ENCODE measurements at places on chromosomes 6 and 20.

DNA sequence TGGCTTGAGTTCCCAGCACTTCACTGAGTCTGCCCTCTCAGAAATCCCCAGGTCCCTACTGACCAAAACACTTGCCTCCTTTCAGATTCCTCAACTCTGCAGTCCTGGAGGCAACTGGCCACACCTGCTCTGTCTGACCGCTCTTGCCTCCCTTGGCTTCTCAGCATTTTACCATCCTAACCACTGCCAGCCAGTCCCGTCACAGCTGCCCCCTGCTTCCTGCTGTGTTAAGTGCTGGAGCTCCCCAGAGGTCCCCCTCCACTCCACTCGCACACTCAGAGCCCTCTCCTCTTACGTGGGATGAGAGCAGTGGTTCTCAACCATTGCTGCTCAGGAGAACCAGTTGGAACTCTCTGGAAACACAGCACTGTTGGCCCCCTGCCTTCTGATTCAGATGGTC, 20.5 kb downstream of the ADAT2 start:
- DNase-seq = no peak

- no peak for DNase-seq
Observed at GRCh38 chr6:1770968-1771723, 161.4 kb downstream of the FOXC1 start.

- no peak for DNase-seq
Observed at GRCh38 chr20:23920408-23921325, 41.1 kb upstream of the CST5 start.

- DNase-seq = peak; percentile 27
Observed at GRCh38 chr6:53484476-53485280, 60.2 kb downstream of the GCLC start.

DNA sequence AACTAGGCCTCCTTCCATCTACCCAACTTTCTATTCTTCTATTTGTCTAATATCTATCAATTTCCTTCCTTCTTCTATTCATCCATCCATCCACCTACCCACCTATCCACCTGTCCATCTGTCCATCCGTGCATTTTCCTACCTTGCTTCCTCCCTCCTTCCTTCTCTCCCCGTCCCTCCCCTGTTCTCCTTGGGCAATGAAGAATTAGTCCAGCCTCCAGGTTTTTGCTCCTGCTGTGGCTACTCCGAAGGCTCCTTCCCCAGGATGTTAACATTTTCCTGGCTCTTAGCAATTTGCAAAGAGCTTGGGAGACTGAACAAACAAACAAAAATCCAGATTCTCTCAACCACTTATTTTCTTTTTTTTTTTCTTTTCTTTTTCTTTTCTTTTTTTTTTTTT, 81.6 kb downstream of the KCNB1 start:
- DNase-seq = no peak
